Stimulated activated CD4-positive, alpha-beta T cell treated with anti-CD3 and anti-CD28 coated beads, Interleukin-4, amount 100 ng/mL, for 48 hours (primary cell): ENCODE measurements at places on chromosomes 4 and X.

DNA sequence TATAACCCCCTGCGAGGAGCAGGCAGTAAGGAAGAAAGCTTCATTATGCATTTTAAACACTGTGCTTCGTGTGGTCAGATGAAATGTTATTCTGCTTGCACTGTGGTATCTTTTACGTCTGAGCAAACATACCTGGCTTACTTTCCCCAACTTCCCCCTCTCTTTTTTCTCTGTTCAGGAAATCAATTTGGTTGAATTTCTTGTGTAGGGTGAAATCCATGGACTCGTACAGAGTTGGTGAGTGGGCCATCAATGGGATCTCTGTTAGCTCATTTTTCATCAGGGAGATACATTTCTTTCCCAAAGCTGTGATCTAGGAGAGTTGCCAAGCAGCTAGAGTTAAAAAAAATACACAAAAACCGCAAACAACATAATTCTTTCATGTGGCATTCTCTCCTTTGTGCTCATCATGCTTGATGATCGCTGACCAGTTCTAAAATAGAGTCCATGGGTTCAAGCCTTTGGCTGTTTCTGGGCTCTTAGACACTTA is 98.5 kb downstream of the FRAS1 start:
- DNase-seq: no peak

DNA sequence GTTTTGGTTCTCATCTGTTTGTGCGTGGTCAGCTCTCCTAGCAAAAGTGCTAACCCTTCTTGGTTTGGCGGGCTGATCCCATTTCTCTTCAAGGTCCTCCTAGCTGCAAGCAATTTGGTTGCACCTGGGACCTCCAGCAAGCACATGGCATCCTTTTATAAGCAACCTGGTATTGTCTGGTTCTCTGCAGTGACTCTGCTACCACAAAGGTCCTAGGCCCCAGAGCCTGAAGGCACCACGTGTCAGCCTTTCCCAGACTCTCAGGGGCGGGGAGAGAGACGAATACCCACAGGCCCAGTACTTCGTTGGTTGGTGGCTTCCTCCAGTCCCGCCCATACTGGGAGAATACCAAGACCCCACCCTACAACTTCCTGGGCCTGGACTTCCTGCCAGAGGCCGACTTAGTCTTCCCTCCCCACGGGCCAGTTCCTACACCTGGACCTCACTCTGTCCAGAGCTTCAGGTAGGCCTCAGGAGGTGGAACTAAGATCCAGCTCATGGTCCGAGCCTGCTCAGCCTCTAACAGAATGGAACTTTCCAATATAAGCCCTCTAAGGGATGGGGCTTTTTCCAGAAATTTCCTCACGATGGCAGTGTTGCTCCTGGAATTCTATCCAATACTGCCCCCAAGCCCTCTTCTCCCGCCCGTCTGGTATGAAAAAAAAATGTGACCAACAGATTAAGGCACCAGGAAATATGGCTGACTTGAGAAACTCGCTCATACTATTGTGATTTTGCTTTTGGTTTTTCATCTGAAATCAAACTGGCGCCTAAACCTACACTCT is 192.5 kb upstream of the STK26 start:
- peak; percentile 16 for DNase-seq

GRCh38 chrX:86014421-86014820 is 32.9 kb downstream of the CHM start:
- no peak for DNase-seq

DNA sequence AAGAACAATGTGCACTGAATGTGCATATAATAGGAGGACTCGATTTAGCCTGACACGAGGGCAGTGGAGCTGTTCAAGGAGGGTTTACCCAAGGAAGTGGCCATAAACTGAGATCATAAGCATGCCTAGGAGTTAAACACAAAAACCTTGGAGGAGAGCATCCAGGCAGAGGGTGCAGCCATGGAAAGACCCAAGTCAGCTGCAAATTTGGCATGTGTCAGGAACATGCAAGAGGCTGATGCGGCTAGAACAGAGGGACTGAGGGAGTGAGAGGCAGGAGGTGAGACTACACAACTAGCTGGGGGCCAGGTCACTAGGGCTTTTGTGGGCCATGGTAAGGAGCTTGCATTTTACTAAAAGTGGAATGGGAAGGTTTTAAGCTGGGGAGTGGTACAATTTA is 55.6 kb downstream of the PRPS1 start:
- DNase-seq: no peak

- no peak for DNase-seq
Observed at GRCh38 chr4:79281566-79282359, 44.1 kb downstream of the NAA11 start.

- DNase-seq: no peak
Observed at GRCh38 chrX:149060921-149061320, 444.2 kb downstream of the IDS start.

GRCh38 chr4:44985152-44985551 is 258.8 kb upstream of the GNPDA2 start:
- DNase-seq: no peak

- no peak for DNase-seq
Observed at GRCh38 chrX:114675365-114675764, 91.5 kb downstream of the HTR2C start.

DNA sequence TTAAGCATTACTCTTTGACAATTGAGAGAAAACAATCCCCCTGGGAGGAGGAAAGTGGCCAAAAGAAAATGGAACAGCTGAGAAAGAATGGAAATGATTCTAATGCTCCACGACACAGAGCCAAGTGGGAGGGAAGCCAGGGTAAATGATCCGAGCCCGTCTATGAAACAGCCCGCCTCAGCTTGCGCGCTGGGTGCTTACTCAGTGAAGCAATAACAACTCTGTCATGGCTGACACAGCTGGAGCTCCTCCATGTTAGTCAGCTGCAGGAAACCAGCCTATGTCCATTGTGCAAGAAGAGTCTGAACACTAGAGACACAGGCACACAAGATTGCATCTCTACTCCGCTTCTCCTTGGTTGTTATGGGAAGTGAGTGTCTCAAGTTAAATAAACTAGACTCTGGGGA is 19.3 kb downstream of the NOA1 start:
- DNase-seq: no peak

DNA sequence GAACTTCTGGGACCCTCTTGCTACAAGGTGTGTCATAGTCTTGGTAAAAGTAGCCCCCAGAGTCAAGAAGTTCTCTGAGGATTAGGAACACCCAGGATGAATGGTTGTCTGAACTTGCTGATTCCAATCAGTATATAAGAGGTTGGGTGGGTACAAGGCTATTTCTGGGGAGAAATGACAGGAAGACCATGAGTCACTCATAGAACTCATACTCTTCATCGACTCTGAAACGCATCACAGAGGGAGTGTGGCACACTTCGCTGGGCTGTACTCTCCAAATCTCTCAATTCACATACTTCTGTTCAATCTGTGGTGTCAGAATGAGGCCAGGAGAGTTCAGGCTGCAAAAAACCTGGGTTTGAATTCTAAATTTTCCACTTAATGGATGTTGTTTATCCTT is 193.2 kb upstream of the LEF1 start:
- no peak for DNase-seq

GRCh38 chr4:96739101-96739500 is 899.2 kb downstream of the PDHA2 start:
- no peak for DNase-seq

GRCh38 chr4:84778041-84778440 is 188.4 kb downstream of the WDFY3 start:
- DNase-seq: no peak

- no peak for DNase-seq
Observed at GRCh38 chrX:91039777-91040176, 394.9 kb upstream of the PABPC5 start.

DNA sequence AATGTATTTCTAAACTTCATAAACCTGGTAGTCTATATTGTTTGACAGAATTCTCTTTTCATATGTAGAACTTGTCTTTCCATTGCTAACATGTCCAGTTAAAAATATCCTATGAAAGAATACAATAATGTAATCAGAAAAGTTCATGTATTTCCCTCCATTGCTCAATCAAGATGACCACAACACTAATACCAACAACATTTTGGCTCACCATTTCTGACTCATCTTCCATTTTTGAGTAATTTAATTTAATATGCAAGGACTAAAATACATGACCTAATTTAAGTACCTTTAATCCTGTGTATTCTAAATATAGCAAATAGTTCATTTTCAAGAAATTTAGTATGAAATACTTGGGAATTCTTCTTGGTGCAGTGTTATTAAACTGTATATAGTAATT is 239.5 kb upstream of the GPC4 start:
- DNase-seq: no peak

- no peak for DNase-seq
Observed at GRCh38 chrX:112786076-112786475, 54.6 kb downstream of the AMOT start.

GRCh38 chr4:150896497-150896896 is 118.6 kb downstream of the LRBA start:
- no peak for DNase-seq

GRCh38 chr4:153933915-153934687 is 145.2 kb upstream of the SFRP2 start:
- DNase-seq: no peak

DNA sequence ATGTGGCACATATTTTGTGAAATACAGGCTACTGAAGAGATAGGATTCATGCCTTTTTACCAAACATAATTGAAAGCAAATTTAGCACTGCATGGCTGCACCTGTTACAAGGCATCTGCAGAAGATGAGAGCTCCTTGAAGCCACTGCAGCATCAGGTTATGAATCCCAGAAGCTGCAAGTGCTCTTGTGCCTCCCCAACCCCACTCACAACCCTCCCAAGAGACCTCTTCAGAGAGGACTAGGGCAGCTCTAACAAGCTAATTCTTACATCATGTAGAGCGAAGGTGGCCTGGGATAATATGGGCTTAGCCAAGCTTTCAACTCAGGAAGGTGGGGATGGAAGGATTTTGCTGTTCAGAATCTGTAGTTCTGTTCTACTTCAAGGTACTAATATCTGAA is 27.2 kb downstream of the MFAP3L start:
- DNase-seq: no peak

DNA sequence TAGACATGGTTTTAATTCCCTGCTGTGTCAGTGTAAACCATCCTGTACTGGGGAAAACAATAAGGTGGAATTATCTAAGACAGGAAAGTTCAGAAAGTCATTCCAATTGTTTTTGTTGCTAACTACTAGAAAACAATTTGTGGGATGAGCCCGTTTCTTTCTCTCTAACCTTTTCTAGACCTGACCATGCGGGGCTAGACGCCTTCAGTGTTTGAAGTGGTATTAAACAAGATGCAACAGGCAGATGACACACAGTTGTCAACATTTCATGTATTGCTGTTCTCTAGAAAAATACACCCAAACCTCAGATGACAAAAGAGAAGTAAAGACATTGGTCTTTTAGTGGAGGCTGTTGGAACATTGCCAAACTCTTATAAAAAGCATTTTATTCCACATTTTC is 105.7 kb downstream of the FRAS1 start:
- DNase-seq: no peak

- no peak for DNase-seq
Observed at GRCh38 chrX:149267878-149268813, 237.0 kb downstream of the IDS start.

DNA sequence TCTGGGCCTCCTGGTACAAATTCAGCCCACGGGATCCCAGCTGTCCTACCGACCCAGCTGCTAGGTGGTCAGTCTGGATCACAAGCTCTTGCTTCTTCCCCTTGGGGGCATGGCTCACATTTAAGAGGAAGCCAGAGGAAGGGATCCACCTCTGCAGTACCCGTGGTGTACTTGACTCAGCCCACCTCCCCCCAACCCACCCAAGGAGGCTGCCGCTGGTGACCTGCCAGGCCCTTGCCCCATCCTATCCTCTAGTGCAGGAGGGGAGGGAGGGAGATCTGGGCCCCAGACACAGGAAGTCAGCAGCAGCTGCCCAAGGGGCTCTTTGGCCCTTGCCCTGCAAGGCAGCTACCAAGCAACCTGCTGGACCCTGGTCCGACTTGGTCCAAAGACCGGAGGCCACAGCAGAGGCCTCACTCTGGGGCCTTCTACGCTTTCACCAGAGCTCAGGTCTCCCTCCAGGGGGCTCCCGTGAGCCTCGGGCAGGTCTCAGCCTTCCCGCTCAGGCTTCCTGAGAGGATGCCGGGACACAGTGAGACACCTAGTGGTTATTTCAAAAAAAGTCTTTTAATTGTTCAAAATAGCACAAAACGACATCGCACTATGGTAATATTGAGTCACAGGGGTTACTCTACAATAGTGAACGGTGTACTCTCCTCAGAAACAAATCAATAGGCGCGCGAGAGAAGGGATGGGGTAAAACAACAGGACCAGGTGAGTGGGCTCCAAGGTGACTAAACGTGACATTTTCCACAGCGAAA is 2.7 kb upstream of the RENBP start:
- peak; percentile 64 for DNase-seq

GRCh38 chrX:73647632-73648322 is 84.8 kb downstream of the CHIC1 start:
- DNase-seq: no peak

DNA sequence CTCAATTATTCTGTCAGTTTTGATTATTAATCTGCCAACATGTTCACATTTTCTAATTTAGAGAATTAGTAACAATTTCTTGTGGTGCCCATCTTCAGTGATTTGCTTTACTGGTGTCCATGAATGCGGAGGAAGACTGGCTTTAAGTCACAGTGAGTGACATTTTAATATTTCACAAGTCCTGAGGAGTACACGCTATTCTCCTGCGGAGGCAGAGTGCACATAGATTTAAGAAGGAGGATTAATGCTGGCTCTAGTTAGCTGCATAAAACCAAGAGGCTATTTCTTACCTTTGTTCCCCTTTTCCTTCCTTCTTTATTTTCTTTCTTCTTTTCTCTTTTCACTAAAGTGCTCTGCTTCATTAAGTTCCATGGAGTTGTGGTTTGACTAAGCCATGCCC is 495.2 kb upstream of the IGFBP7 start:
- DNase-seq: no peak

GRCh38 chrX:122666601-122667000 is 517.5 kb upstream of the GRIA3 start:
- no peak for DNase-seq

GRCh38 chr4:174628191-174628590 is 105.9 kb upstream of the HPGD start:
- DNase-seq: no peak

- no peak for DNase-seq
Observed at GRCh38 chrX:39888730-39889129, 209.0 kb downstream of the BCOR start.

- no peak for DNase-seq
Observed at GRCh38 chr4:96521046-96521536, 681.2 kb downstream of the PDHA2 start.

DNA sequence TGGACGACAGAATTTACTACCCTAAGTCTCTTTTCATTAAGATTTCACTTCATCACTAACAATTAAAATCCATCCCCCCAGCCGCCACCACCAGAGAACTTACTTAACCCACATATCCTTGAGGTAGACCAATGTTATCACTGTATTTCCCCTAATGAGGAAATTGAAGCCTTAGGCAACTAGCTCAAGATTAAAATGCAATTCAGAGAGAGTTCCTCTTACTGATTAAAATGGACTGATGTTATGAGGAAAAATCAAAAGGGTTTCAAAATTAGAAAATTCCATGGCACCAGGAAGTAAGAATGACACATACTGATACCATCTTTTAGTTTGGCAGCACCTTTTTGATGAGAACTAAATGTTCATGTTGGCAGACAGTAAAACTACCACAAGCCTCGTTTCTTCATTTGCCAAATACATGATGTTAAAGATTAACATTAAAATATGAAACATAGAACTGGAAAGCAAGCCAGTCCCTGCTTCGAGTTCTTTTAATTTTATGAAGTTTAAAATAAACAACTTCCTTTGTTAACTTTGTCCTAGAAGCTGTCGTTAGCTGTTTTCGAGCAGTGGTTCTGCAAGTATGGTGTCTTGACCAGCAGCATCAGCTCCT is 69.3 kb upstream of the CCDC160 start:
- no peak for DNase-seq

- no peak for DNase-seq
Observed at GRCh38 chr4:78653655-78654054, 102.1 kb downstream of the ANXA3 start.
